ENCODE measurements at places on chromosomes 3 and 15. TPM values are rescaled to one million over a fixed set of nuclear protein-coding genes. Genes with fewer than 3 reads are reported as not detected.

DNA sequence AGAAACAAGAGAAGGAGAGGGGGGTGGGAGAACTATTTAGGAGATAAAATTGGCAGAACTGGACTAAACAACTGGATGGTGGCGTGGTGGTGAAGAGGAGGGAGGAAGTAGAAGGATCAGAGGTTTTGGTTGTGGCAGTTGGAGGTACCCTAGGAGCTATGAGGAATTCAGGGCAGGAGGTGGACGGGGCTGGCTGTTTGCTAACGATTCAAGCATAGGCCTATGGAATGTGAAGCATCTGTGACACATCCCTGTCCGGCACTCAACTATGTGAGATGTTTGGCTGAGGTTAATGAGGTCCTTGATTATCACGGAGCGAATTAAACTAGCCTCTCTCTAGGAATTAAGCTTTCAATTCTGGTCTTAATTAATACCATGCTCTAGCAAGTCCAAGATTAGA lies 13.5 kb downstream of the TARS3 start:
- no peaks in the 10 kb centered on the region for H3K27me3 ChIP-seq
- no peak overlapping the region for H3K27ac ChIP-seq
- H3K4me1 ChIP-seq = peaks cover 12% of the 10 kb centered on the region
- DNase-seq = no peak
- H3K4me3 ChIP-seq = no peak overlapping the region

TMEM207 gene
- total RNA-seq = not detected

DNA sequence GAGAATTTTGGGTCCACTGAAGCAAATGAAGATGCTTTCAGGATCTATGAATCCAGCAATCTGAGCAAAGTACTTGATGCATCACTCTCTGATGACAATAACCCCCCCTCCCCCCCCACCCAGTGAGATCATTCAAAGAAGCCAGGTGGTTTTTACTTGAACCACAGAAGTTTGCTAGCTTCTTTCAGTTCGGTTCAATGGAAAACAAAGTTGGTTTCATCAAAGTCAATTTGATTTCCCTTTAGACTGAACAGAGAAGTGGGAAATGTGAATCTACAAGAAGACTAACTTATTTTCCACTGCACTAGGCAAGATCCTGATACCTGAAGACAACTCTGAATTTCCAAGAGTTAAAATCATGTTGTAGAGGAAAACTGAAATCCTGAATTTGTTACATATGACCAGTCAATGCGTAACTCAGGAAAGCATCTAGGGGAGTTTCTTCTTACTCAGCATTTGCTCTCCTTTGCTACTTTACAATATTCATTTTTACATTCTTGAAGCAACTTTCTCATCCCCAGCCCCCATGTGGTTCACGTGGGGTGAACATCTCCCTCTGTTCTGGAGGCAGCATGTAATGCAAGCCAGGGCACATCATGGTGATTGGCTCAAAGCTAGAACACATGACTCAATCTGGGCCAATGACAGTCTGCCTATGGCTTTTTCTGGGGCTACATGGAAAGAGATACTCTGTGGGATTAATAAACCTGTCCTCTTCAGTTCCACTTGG lies 572.6 kb downstream of the FOXP1 start:
- H3K4me1 ChIP-seq = peaks cover 53% of the 10 kb centered on the region
- H3K36me3 ChIP-seq = peaks cover 44% of the 10 kb centered on the region
- H3K27ac ChIP-seq = peak overlapping the region; percentile 94
- no peaks in the 10 kb centered on the region for H3K27me3 ChIP-seq
- H3K4me3 ChIP-seq = peak overlapping the region; percentile 72

EPHB3 gene
- not detected for total RNA-seq

DNA sequence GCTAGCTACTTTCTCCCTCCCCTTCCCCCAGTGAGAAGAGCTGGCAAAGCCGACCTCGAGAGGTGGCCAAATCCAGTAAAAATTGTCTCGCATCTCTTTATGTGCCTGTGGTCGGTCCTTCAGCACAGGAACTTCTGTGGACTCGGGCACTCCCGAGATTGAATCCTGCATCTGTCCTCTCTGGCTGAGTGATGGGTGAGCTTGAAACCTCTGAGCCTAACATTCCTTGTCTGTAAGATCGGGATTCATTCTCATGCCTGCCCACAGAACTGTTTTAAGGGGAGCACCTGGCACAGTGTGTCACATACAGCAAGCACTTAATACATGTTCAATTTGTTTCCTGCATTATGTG lies 11.3 kb downstream of the CX3CR1 start:
- peak overlapping the region; percentile 98 for H3K27ac ChIP-seq
- peaks cover 8% of the 10 kb centered on the region for H3K36me3 ChIP-seq
- H3K27me3 ChIP-seq = peaks cover 3% of the 10 kb centered on the region
- peaks cover 51% of the 10 kb centered on the region for H3K4me1 ChIP-seq
